ENCODE measurements at places on chromosomes 16 and 17. TPM values are rescaled to one million over a fixed set of nuclear protein-coding genes. Genes with fewer than 3 reads are reported as not detected.

DNA sequence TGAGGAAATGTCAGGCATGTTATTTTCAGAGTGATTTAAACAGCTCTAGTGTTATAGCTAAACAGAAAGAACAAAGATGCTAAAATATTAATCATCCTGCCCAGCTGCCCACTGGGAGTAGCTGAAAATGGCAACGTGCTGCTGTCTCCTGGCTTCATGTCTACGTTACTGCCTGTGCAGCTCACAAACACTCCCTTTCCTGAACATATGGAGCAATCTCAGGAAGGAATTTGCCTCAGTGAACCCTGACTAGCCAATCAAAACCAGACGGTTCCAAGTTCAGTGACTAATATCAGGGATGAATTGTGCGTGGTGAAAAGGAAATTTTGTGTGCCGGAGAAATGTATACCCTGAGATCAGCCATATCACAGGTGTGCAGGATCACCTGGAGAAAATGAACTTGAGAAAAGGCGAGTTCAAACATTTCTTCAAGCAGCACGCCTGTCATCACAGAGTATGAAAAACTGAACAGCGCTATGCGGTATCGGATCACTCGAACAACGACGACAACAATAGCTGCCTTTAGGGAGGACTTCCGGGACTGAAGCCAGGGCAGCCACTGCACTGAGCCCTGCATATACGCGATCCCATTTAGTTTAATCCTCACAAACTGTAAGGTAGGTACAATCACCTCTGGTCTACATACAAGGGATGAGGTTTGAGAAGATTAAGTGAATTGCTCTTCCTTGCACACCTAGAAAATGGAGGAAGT lies 110.3 kb downstream of the STX8 start:
- no peak for DNase-seq
- no peaks in the 10 kb centered on the region for H3K4me1 ChIP-seq
- no peaks in the 10 kb centered on the region for H3K27me3 ChIP-seq
- H3K36me3 ChIP-seq, result no peaks in the 10 kb centered on the region

DNA sequence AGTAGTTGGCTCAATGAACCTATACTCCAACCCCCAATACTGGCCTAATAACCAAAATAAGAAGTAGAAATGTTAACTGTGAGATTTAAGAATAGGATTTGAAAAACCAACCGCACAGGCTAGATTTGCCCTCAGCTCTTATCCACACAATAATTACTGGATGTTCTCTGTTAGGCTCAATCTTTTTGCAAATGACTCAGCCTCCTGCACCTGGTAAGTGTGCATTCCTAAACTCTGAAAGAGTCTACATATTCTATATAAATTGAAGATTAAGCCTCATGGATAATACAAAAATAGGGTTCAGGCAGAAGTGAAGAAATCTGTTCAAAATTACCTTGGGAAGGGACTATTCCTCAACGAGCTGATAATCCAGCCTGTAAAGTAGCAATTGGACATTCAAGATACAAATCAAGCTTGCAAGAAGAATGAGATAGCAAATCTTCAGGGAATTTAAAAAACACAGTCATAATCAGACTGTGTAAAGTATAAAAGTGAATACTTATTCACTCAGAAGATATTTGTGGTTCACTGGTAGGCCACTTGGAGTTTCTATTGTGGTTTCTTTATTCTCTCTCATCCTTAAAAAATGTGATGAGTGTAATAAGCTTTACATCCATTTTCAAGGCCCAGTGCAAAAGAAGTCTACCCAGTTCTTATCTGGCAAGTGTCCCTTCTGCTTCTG lies 931.9 kb upstream of the SOX9 start:
- no peaks in the 10 kb centered on the region for H3K4me1 ChIP-seq
- no peak overlapping the region for H3K4me3 ChIP-seq
- H3K27ac ChIP-seq, result no peak overlapping the region
- DNase-seq, result no peak

CBX2 gene
- 83.9 TPM for total RNA-seq

GRCh38 chr16:8919089-8919933 lies 37.2 kb downstream of the LITAFD start:
- no peak overlapping the region for H3K27ac ChIP-seq
- H3K4me1 ChIP-seq, result no peaks in the 10 kb centered on the region
- H3K27me3 ChIP-seq, result no peaks in the 10 kb centered on the region
- H3K36me3 ChIP-seq, result peaks cover 45% of the 10 kb centered on the region
- H3K4me3 ChIP-seq, result no peak overlapping the region

ABCC6 gene
- 1.8 TPM for total RNA-seq

GRCh38 chr17:4490109-4490591 lies 8.5 kb upstream of the SPNS2 start:
- H3K4me1 ChIP-seq, result peaks cover 3% of the 10 kb centered on the region
- no peak overlapping the region for H3K27ac ChIP-seq
- no peaks in the 10 kb centered on the region for H3K36me3 ChIP-seq
- H3K4me3 ChIP-seq, result no peak overlapping the region
- DNase-seq, result no peak

GRCh38 chr17:38320482-38320881 lies 23.3 kb downstream of the GPR179 start:
- no peak overlapping the region for H3K4me3 ChIP-seq
- peaks cover 7% of the 10 kb centered on the region for H3K4me1 ChIP-seq
- no peak overlapping the region for H3K27ac ChIP-seq
- no peaks in the 10 kb centered on the region for H3K27me3 ChIP-seq
- H3K36me3 ChIP-seq, result peaks cover 33% of the 10 kb centered on the region

GRCh38 chr17:17749921-17750320 lies 68.7 kb downstream of the RAI1 start:
- no peaks in the 10 kb centered on the region for H3K27me3 ChIP-seq
- no peak overlapping the region for H3K27ac ChIP-seq
- peaks cover 34% of the 10 kb centered on the region for H3K4me1 ChIP-seq
- H3K36me3 ChIP-seq, result no peaks in the 10 kb centered on the region

DNA sequence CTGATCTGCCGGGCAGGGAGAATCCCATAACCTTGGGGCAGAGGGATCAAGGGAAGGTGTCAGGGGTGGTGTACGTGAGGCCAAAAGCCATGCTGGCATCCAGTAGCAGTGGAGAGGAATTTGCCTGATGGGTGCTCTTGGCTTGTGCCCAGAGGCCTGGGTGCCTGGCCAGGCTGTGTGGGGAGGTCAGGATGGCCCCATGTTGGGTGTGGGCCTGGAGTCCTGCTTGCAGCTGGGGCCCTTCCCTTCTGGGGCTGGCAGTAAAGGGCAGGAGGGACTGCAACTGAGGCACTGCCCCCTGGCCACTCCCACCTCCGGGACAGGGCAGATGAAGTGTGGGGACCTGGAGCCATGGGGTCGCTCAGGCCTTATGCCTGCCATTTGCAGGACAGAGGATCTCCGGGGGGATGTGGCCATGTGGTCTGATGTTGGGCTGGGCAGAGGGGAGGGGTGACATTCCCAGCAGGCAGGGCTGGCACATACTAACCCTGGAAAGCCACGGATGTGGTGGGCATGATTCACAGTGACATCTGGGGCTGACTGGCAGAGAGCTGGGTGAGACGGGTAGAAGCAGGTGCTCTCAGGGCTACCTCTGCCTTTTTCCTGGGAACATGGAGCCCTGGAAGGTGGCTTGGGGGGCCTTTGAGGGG lies 3.5 kb downstream of the FMNL1 start:
- H3K27me3 ChIP-seq, result peaks cover 13% of the 10 kb centered on the region
- H3K36me3 ChIP-seq, result no peaks in the 10 kb centered on the region
- H3K27ac ChIP-seq, result no peak overlapping the region

- H3K4me1 ChIP-seq, result no peaks in the 10 kb centered on the region
- no peak overlapping the region for H3K27ac ChIP-seq
- H3K36me3 ChIP-seq, result peaks cover 57% of the 10 kb centered on the region
- no peak for DNase-seq
- H3K27me3 ChIP-seq, result no peaks in the 10 kb centered on the region
- no peak overlapping the region for H3K4me3 ChIP-seq
These were observed 39.4 kb downstream of the XPO6 start for GRCh38 chr16:28172336-28172735.

- peak overlapping the region; percentile 34 for H3K4me3 ChIP-seq
- DNase-seq, result no peak
- no peaks in the 10 kb centered on the region for H3K27me3 ChIP-seq
These were observed 3.9 kb upstream of the HEXIM1 start for GRCh38 chr17:45144199-45145034.

RASL10B gene
- total RNA-seq, result 22.8 TPM

DNA sequence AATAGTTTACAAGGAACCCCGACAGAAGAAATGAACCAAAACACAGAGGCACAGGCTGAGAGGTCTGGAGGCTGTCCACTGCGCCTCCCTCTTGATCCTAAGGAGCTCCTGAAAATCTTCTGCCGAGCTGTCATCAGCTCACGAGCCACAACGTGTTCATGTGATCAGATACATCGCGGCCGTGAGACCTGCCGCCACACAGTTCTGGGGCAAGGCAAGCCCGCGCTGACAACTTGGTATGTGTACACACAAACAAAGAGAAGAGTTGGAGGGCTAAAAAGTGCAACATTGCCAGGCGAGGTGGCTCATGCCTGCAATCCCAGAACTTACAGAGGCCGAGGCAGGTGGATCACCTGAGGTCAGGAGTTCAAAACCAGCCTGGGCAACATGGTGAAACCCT lies 7.6 kb downstream of the EXOC7 start:
- no peak overlapping the region for H3K27ac ChIP-seq
- H3K36me3 ChIP-seq, result peaks cover 38% of the 10 kb centered on the region
- no peak for DNase-seq
- no peak overlapping the region for H3K4me3 ChIP-seq

GRCh38 chr16:49564496-49565229 lies 191.1 kb downstream of the C16orf78 start:
- H3K36me3 ChIP-seq, result no peaks in the 10 kb centered on the region
- DNase-seq, result no peak
- no peak overlapping the region for H3K4me3 ChIP-seq
- no peak overlapping the region for H3K27ac ChIP-seq

- H3K4me3 ChIP-seq, result no peak within 1 kb of the TSS
- H3K27ac ChIP-seq, result no peak within 1 kb of the TSS
- peaks cover 2% of the 10 kb centered on the region for H3K4me1 ChIP-seq
- no peak for DNase-seq
- no peaks in the 10 kb centered on the region for H3K36me3 ChIP-seq
These were observed at the start of gene RAP1GAP2 for GRCh38 chr17:2796164-2797125. Gene RAP1GAP2 (plus strand): TSS chr17:2796438. CDS start chr17:2796528, 90 bp downstream.

SPIRE2 gene
- 15.4 TPM for total RNA-seq

DNA sequence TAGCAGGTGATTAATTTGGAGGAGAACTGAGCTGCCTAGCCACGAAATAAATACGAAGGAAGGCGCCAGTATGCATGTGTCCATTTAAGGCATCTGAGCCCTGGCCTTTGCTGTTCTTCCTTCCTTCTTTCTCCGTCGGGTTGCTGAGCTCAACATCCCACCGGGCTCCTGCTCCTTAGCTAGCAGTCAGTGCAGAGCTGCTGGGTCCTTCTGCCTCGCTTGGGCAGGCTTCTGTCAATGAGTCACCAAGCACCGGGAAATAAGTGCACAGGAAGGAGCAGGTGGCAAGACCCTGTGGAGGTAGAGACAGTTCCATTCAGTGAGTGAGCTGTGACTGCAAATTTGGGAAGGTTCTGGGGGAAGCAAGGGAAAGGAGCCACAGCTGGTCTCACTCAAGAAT lies 120.7 kb downstream of the CCDC182 start:
- H3K36me3 ChIP-seq, result no peaks in the 10 kb centered on the region
- no peak overlapping the region for H3K4me3 ChIP-seq
- no peaks in the 10 kb centered on the region for H3K4me1 ChIP-seq
- no peak overlapping the region for H3K27ac ChIP-seq

- H3K27me3 ChIP-seq, result no peaks in the 10 kb centered on the region
- no peak for DNase-seq
- H3K4me3 ChIP-seq, result no peak overlapping the region
- H3K27ac ChIP-seq, result no peak overlapping the region
- no peaks in the 10 kb centered on the region for H3K4me1 ChIP-seq
These were observed 24.3 kb downstream of the SPECC1 start for GRCh38 chr17:20033415-20033814.

DNA sequence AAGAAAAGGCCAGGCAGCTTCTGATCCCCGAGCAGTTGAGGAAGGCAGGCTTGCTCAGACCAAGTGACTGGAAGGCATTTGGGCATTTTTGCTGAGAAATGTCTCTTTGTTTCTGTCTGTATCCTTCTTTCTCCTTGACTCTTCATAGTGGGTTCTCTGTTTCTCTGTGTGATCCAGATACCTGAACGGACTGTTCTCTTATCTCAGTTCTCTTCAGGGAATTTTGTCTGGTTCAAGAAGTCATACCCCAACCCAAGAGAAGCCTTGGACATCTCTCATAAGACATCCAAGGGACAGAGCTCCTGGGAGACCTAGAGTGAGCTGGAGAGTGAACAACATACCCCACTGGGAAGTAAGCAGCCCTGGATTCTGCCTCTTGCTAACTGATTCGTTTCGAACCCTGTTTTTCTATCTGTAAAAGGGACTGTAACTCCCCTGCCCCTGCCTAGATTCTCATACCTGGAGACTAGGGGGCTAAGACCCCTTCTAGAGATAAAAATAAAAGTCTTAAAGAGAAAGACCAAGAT lies 541 bp downstream of the CCL3 start:
- H3K36me3 ChIP-seq, result no peaks in the 10 kb centered on the region
- DNase-seq, result no peak
- no peak overlapping the region for H3K27ac ChIP-seq
- H3K27me3 ChIP-seq, result no peaks in the 10 kb centered on the region
- no peaks in the 10 kb centered on the region for H3K4me1 ChIP-seq
- H3K4me3 ChIP-seq, result no peak overlapping the region

DNA sequence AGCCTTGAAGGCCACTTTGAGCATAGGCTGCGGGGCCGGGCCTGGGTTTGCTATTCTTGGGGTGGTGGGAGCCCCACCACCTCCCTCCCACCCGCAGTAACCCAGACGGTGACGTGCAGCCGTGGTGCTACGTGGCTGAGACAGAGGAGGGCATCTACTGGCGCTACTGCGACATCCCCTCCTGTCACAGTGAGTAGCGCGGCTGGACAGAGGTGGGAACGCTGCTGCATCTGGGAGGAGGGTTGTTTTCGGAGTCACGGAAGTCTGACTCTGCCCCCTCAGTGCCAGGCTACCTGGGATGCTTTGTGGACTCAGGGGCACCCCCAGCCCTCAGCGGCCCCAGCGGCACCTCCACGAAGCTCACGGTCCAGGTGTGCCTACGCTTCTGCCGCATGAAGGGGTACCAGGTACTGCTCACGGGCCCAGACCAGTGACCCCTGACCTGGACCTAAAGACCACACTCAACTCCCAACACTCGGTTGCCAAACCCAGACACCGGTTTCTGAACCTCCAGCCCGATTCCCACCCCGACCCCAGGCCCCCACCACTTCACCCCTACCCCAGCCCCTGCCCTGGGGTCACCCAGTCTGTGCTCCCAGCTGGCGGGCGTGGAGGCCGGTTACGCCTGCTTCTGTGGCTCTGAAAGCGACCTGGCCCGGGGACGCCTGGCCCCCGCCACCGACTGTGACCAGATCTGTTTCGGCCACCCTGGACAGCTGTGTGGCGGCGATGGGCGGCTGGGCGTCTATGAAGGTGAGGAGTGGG lies 2.1 kb downstream of the KREMEN2 start:
- no peak overlapping the region for H3K4me3 ChIP-seq
- peaks cover 30% of the 10 kb centered on the region for H3K27me3 ChIP-seq
- DNase-seq, result no peak
- no peaks in the 10 kb centered on the region for H3K36me3 ChIP-seq
- no peak overlapping the region for H3K27ac ChIP-seq

MAP2K6 gene
- total RNA-seq, result 42.2 TPM

- H3K27ac ChIP-seq, result no peak within 1 kb of the TSS
- peak; percentile 83 for DNase-seq
- H3K4me1 ChIP-seq, result no peaks in the 10 kb centered on the region
- H3K27me3 ChIP-seq, result no peaks in the 10 kb centered on the region
- H3K36me3 ChIP-seq, result no peaks in the 10 kb centered on the region
These were observed at the start of gene PRSS21 for GRCh38 chr16:2816751-2817339. Gene PRSS21 (plus strand): TSS chr16:2817237. CDS start chr16:2817269, 32 bp downstream.

GRCh38 chr16:57627184-57627871 lies 1.1 kb upstream of the ADGRG1 start:
- H3K36me3 ChIP-seq, result no peaks in the 10 kb centered on the region
- H3K4me3 ChIP-seq, result no peak overlapping the region
- no peak for DNase-seq
- no peaks in the 10 kb centered on the region for H3K27me3 ChIP-seq
- H3K4me1 ChIP-seq, result peaks cover 20% of the 10 kb centered on the region
- H3K27ac ChIP-seq, result no peak overlapping the region

DNAAF8 gene
- 0.17 TPM for total RNA-seq
